ENCODE measurements at places on chromosomes 2 and 18. TPM values are rescaled to one million over a fixed set of nuclear protein-coding genes. Genes with fewer than 3 reads are reported as not detected.

Gene KCNE4
- 5.1 TPM for polyA plus RNA-seq

DNA sequence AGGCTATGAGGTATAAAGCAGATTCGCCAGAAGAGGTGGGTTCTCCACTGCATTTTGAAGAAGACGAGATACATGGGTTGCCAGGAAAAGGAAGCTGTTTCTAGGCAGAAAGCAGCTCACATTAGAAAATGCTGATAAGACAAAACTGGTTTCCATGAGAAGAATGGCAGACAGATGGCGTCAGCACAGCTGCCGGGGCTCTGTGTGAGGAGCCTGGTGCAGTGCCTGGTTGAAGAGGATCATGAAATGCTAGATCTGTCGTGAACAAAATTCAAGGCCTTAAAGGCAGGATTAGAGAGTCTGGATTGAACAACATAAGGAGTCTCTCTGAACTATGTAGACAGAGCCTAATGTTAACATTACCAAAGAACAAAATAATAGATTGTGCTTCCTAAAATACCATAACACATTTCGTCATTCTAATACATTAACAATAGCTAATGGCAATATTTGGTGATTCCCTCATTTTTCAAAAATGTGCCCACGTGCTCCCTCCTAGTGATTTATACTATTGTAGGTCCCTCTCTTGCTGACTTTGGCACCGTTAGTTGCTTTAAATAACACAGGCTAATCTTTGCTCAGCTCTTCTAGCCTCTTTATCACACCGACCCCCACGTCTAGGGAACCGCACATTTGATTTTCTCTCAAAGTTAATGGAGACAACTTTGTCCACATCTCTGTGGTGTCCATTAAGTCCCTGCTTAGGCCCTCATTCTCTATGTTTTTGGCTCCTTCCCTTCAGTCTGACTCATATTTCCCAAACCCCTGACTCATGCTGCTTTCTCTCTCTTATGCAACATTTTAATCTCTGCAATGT lies 38.2 kb downstream of the EFEMP1 start:
- DNase-seq, result peak; percentile 91

DNA sequence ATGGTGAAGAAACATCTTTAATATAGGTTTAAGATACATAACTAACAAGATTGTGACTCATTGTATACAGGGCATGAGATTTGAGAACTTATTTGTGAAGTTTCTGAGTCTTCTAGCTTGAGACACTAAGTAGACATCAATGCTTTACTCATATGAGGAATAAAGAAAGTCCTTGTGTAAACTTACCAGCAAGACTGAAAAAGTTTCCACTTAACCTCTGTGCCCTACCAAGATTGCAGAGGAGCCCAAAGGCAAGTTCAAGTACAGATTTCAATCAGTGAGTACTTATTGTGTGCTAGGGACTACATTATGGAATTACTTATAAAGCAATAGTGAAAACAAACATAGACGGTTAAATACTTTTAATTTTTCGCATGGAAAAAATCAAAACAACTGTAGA lies 1041.2 kb upstream of the CELF4 start:
- no peak for DNase-seq

DNA sequence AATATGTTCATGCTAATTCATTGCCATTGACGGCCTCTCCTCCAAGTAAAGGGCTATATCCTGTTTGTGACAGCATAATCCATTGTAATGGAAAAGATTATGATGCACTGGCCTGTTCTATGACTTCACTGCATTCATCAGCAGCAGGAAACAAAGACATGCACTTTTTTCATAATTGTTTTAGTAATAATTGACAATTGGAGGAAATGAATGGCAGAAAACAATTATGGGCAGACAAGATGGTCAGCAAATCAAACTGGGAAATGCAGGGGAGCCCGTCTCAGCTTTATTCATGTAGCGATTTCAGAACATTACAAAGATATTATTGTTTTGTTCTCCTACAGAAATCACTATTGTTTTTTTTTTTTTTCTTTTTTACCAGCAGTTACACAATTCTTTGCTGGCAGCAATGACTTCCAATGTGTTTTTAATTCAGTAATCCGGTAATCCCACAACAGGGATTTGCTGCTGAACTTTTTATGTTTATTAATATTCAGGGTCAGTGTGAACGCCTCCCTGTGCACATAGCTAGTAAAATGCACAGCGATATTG lies 33.8 kb upstream of the RASGRP3 start:
- peak; percentile 64 for DNase-seq

GRCh38 chr2:23688486-23689130 lies 238.3 kb downstream of the ATAD2B start:
- no peak for DNase-seq

DNA sequence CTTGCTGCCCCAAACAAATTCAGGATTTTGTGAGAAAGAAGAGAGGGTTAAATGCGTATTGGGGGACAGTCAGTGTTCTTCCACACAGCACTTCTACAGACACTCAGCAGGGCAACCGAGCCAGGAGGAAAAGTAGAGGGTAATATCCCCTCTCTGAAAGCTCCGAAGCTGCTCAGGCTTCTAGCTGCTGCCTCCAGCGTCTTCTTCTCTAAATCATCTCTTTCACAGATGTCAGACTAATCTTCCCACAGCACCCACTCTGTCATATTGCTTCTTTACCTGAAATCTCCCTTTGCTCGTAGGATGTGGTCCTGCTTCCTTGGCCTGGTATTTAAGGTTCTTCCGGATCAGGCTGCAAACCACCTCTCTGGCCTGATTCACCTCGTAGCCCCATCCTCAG lies 117.6 kb upstream of the HAAO start:
- DNase-seq, result no peak

DNA sequence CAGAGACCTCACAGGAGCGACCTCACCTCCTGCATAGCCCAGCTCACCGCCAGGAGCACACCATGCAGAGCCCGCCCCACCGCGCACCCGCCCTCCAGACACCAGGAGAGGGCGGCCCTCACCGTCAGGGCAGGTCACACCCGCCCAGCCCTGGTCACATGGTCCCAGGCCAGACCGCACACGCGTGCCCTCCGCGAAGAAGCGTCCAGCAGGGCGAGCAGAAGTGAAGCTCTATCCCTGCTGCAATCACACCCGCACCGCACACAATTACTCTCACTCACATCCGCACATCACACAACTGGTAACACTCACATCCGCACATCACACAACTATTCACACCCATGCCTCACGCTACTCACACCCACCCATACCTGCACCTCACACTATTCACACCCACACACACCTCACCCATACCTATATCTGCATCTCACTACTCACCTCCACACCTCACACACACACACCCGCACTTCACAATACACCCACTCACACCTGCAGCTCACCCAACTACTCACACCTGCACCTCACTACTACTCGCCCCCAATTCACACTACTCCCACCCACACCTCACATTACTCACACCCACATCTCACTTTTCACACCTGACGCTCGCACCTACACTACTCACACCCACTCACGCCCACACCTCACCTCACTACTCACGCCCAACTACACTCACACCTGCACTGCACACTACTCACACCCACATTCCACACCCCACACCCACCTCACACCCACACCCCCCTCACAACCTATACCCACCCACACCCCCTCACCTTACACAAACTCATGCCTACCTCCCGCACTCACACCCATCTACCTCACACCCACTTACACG lies 242.0 kb downstream of the HDAC4 start:
- DNase-seq, result no peak

GRCh38 chr2:63893163-63893562 lies 51.5 kb downstream of the UGP2 start:
- DNase-seq, result peak; percentile 23

DNA sequence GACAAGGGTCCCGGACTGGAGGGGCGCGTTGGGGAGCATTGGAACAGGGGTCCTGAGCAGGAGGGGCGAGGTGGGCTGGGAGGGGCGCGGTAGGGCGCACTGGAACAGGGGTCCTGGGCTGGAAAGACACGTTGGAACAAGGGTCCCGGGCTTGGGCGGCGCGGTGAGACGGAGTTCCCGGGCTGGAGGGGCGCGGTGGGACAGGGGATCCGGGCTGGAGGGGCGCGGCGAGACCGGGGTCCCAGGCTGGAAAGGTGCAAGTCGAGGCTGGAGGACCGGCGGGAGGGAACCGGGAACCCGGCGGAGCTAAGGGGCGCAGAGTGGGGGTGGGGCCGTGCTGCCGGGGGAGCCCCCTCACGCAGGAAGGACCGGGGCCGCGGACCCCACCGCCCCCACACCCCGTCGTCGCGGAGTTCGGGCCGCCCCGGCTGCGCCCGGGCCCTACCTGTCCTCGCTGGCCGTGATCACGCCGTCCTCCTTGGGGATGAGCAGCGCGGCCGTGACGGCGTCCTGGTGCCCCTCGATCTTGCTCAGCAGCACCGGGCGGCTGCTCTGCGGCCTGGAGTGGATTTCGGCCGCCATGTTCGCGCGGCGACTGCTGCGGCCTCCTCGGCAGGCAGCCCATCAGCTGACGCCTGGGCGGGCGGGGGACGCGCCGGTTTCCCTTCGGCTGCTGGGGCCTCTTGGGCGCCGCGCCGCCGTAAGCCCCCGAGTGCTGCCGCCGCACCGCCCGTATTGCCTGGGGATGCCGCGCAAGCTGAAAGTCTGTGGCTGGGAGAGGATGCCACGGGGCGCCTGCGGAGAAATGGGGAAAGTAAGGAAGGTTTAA lies at the start of gene WDFY1:
TSS of gene WDFY1 (minus strand) at position 633 of the 829 bp plus-strand sequence. CDS start at position 582, 51 bp downstream.
- peak; percentile 92 for DNase-seq

Gene MPP4
- polyA plus RNA-seq, result 0.14 TPM

Gene CBLN2
- 0.29 TPM for polyA plus RNA-seq

DNA sequence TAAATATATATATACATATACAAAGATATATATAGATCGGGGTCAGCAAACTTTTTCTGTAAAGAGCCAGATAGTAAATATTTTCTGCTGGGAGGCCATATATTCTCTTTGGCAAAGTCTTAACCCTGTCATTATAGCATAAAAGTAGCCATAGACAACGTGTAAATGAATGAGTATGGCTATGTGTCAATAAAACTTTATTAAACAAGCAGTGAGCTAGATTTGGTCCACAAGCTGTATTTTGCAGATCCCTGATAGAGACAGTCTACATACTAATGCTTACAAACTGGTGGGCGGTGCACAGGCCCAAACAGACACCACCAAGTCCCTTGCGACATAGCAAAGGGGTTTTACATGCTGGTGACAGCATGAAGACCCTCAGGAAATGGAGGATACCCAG lies 30.3 kb downstream of the SLC14A2 start:
- DNase-seq, result no peak

- no peak for DNase-seq
Observed at GRCh38 chr2:527581-527980, 149.6 kb downstream of the TMEM18 start.

GRCh38 chr2:101305492-101306078 lies 2.9 kb downstream of the RNF149 start:
- no peak for DNase-seq

DNA sequence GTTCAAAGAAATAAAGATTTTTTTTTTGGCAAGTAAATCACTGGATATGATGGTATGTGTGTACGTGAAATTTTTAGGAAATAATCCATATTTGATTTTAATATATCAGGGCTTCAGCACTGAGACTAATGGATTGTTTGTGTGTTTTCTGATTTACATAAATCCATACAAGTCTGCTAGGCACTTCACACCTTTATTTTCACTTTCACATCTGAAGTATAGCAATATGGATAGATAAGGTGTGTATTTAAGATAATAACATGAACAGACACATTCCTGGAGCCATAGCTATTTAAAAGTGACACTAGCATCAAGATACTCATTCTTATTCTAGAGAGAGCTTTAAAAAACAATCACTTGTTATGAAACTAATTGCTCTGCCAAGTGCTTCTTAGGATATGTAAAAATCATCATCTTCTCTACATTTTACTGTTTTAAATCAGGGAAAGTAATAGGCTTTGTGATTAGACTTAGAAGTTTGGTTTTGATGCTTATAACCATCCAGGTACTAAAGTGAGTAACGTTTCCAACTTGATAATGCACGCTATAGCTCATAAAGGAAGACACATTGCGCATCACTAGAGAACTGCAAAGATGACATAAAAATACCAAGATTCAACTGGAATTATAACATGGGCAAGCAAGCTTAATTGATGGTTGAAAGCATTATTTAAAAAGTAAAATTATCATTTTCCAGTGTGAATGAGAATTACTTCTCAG lies 208.9 kb downstream of the ZEB2 start:
- DNase-seq, result no peak

Gene THAP4
- polyA plus RNA-seq, result 40.6 TPM

GRCh38 chr2:239506101-239506857 lies 105.5 kb upstream of the HDAC4 start:
- peak; percentile 49 for DNase-seq

DNA sequence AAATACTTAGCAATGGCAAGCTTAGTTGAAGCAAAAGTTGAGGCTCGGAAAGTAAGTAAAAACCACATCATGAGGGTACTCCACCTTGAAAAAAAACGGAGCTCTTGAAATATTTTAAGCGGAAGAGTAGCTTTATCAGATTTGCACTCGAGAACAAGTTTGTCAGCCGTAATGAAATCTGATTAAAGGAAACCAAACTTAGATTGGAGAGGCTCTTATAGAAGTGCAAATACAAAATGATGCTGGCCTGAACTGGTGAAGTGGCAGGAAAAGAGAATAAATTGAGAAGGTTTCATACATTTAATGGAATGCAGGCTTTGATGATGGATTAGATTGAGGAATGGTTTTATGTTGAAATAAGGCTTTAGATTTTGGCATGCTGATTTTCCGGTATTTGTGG lies 484.2 kb downstream of the PID1 start:
- no peak for DNase-seq

Gene DNAH7
- polyA plus RNA-seq, result 0.32 TPM

- peak; percentile 86 for DNase-seq
Observed at GRCh38 chr2:36731941-36732672, 35.6 kb downstream of the VIT start.

Gene KCNG3
- polyA plus RNA-seq, result not detected

DNA sequence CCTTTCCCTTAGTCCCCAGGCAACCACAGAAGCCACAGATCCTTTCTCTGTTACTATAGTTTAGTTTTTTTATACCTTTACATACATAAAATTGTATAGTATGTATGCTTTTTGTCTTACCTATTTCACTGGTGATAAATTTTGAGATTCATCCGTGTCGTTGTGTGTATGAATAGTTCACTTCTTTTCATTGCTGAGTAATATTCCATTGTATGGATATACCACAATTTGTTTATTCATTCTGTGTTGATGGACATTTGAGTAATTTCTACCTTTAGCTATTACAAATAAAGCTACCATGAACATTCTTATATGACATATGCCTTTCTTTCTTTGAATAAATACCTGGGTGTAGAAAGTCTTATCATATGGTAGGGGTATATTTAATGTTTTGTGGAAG lies 102.8 kb upstream of the CERS6 start:
- DNase-seq, result no peak

GRCh38 chr2:178530131-178530530 lies 49.9 kb downstream of the PLEKHA3 start:
- DNase-seq, result no peak

- no peak for DNase-seq
Observed at GRCh38 chr2:96912346-96913116, 42.7 kb upstream of the SEMA4C start.
